ENCODE measurements at places on chromosomes 12 and 14. TPM values are rescaled to one million over a fixed set of nuclear protein-coding genes. Genes with fewer than 3 reads are reported as not detected.

Gene KRT78
- total RNA-seq: not detected

Gene TAS2R10
- 3.1 TPM for total RNA-seq

Gene AQP2
- 0.29 TPM for total RNA-seq

Gene HOXC11
- not detected for total RNA-seq

Gene GLRX5
- total RNA-seq: 53.3 TPM

Gene TMPRSS12
- not detected for total RNA-seq

Gene KRT82
- total RNA-seq: not detected

Gene MYBPC1
- not detected for total RNA-seq

Gene SLCO1B1
- 0.17 TPM for total RNA-seq

Gene FAM186B
- 0.24 TPM for total RNA-seq

Gene SAMD4A
- total RNA-seq: 10.8 TPM

Gene C1RL
- 95.9 TPM for total RNA-seq

- DNase-seq: no peak
Observed at GRCh38 chr12:10031771-10032175, 1.3 kb downstream of the CLEC9A start.

- DNase-seq: no peak
Observed at GRCh38 chr12:45575823-45576475, 153.6 kb upstream of the ARID2 start.

DNA sequence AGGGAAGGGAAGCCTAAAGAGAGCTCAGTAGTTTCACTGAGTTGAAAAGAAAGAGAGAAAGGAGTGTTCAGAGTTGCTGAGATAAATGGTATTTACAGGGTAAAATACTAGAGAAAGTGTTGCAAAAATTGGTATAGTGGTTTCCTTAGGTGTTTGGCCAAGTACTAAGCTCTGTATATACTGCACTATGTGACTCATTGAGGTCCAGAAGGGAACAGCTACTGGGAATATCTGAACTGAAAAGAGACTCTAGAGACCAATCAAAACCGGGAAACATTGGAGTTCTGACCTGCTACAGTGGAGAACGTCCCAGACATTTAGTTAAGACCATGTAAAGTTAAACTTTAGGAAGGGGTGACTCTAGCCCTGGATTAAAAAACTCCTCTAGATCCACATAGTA, 42.7 kb upstream of the ALX1 start:
- no peak for DNase-seq

DNA sequence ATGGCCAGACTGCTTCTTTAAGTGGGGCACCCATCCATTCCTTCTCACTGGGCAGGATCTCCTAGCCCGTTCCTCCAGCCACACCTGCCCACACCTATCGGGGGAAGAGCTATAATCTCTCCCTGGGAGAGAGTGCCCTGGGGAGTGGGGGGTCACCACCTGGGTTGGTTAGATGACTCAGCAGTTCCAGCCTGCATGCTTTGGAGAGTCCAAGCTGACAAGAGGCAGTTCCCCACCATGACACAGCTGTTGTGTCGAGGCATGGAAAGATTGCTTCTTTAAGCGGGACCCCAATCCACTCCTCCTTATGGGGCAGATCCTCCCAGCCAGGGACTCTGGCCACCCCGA, 52.6 kb upstream of the PPFIA2 start:
- no peak for DNase-seq

GRCh38 chr12:25573346-25573745, 20.3 kb upstream of the LMNTD1 start:
- DNase-seq: no peak

DNA sequence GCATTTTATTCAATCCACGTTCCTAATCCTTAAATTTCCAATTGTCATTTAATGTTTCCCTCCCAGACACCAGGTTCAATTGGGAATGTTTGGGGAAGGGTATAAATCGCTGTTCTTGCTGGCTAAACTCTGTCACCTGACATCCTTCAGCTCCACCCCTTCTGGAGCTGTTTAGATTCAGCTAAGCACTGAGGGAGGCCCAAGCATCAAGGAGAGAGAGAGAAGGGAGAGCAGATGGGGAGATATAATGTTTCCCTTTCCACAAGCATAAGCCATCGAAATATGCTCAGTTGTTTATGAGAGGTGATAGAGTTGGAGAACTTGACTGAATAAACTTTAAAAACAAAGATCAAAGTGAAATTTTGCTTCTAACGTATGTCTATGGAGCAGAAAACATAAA, 1.8 kb downstream of the ABCC9 start:
- no peak for DNase-seq

DNA sequence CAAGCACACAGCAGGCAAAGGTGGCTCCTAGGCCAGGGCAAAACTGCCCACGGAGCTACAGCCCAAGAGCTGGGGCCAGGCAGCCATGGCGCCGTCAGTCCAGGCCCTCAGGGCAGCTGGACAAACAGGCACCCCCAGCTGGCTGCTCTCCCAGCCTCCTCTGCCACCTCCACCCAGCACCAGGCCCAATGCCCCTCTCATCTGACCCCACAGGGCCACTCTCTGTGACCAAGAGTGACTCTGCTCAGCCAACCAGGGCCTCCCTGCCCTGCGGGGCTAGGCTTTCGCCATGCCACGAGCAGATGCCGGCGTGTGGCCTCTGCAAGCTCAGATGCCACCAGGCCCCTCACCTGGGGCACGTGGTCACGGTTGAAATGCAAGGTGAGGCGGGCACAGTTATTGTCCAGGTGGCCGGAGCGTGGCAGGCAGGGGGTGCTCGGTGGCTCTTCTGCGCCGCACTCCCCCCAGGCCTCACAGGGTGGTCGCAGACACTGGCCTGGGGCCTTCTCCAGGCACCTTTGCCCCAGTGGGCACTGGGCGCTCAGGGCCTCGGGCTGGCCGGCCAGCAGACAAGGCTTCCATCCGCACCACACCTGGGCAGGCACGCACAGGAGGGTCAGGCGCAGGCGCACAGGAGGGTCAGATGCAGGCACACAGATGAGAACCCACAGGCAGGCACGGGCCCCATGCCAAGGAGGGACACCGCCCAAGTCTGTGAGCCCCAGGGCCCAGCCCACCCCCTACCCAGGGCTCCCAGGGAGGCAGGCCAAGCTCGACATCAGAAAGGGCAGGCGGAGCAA, 23.0 kb downstream of the JAG2 start:
- DNase-seq: no peak

- DNase-seq: no peak
Observed at GRCh38 chr14:20498622-20499021, 6.7 kb upstream of the RNASE10 start.

DNA sequence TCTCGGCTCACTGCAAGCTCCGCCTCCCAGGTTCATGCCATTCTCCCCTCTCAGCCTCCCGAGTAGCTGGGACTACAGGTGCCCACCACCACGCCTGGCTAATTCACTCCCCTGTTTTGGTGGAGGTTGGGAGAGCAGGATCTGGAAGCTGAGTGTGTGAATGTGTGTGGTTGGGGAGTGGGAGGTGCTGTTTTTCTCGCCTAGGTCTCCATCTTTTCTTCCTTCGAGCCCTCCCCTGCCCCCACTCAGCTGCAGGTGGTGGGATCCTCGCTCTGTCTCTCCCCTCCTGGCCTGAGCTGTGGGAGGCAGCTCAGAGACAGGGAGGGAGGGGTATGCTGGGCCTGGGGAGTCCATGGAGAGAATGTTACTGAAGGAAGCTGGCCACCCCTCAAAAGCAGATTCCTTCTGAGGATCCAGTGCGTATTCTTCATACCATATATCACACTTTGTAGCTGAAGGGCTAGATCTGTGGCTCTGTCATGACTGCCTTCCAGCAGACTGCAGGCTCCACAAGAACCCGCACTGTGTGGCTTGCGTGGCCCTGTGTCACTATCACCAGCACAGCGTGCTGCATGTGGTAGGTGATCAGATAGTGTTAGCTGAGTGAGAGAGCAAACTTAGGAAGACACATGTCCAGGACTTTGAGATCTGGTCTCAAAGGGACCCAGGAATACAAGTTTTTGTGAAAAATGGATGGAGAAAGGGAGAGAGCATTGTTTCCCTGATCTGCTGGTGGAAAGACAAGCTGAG, 2.8 kb downstream of the KRT83 start:
- no peak for DNase-seq

DNA sequence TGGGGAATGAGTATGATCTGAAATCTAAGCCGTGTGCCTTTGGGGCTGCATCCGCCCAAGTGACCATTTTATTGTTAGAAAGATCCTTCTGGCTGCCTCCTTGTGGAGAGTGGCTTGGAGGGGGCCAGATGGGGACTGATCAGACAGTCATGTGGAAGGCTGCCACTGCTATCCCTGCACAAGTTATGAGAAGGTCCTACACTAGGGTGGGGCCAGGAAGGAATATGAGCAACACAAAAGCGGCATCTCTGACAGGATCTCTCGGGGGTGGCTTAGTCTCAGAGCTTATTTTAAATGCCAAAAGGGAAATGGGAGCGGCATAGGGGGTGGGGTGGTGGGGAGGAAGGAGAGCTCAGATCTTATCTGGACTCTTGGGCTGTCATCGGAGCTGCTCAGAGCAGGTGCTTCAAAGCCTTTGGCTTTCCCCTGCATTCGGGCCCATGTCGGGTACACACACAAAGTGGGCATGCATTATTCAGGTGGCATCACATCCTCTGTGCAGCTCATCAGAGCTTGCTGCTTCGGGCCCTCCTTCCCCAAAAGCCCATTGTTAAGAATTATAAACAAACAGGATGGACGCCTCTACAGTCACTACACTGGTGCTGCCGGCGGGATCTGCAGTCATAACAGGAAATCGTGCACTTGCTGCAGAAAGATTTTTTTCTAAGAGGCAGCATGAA, 805.4 kb downstream of the VRK1 start:
- no peak for DNase-seq

- DNase-seq: peak; percentile 56
Observed at GRCh38 chr14:21098076-21098891, at the start of gene ZNF219. Gene ZNF219 (minus strand): TSS chr14:21098655. CDS start chr14:21093591, 5,064 bp downstream.

DNA sequence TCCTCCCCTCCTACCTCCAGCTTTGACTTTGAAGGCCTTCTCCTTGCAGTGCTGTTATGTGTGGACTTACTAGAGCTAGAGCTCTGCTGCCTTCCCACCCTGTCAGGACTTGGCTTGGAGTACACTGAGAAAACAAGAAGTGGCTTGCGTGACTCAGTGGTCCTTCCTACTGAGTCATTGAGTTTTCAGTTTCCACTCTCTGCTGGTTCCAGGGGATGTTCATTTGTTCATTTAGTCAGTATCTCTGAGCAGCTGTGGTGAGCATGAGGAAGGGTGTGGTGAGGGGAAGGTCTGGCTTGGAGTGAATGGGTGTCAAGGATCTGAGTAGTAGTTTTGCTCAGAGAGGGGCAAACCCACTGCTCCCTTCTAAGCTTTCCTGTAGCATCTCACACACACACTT, 17.2 kb upstream of the ELK3 start:
- DNase-seq: no peak

GRCh38 chr12:108888031-108888430, 8.1 kb downstream of the DAO start:
- no peak for DNase-seq

GRCh38 chr14:93792391-93792790, 4.1 kb upstream of the PRIMA1 start:
- no peak for DNase-seq

DNA sequence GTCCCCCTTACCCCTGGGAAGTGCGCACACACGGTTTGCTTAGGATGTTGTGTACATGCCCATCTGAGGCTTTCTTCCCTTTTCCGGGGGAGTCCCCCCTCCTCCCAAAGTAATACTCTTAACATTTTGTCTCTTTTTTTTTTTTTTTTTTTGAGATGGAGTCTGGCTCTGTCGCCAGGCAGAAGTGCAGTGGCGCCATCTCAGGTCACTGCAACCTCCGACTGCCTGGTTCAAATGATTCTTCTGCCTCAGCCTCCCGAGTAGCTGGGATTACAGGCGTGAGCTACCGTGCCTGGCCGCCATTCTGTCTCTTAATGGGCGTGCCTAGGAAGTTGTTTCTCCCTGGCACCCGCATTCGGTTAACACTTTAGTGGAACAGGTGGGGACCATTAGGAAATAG, 4.5 kb upstream of the GMFB start:
- DNase-seq: no peak

DNA sequence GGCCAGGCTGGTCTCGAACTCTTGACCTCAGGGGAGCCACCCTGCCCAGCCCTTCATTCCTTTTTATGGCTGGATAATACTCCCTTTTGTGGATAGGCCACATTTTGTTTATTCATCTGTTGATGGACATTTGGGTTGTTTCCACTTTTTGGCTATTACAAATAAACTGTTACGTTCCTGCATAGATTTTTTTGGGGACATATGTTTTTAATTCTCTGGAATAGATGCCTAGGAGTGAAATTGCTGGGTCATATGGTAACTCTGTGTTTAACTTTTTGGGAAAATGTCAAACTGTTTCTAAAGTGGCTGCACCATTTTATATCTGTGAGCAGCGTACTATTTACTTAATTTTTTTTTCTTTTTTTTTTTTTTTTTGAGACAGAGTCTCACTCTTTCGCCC, 9.8 kb downstream of the KMT5A start:
- no peak for DNase-seq

All from progenitor cell of endocrine pancreas (in vitro differentiated cells).